CD4-positive, CD25-positive, alpha-beta regulatory T cell (primary cell): ENCODE measurements at places on chromosomes 16 and 17. TPM values are rescaled to one million over a fixed set of nuclear protein-coding genes. Genes with fewer than 3 reads are reported as not detected.

- peak; percentile 51 for DNase-seq
Measured at GRCh38 chr17:74923538-74924249, 379 bp upstream of the OTOP2 start.

GRCh38 chr16:89922884-89923639 lies at the start of gene TUBB3:
TUBB3 (plus strand) TSS chr16:89923342; CDS start chr16:89923402, 60 bp downstream.
- DNase-seq = peak; percentile 61

GRCh38 chr17:32350666-32351418 lies 885 bp downstream of the ZNF207 start:
- peak; percentile 78 for DNase-seq

DNA sequence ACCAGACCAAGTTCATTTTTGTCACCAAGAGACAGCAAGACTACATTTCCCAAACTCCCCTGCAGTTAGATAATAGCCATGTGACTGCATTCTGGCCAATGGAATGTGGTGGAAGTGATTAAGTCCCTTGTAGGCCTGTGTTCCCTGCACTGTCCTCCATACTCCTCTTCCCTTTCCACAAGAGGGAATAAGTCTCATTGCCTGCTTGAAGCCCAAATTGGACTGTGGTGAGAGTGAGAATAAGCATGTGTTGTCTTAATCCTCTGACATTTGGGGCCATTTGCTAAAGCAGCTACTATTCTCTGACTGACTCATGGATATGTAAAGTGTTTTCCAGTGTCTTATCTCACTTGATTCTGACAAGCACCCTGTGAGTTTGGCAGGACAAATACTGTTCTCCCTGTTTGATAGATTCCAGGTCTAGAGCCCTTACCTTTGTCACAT lies 20.7 kb downstream of the PIK3R6 start:
- DNase-seq = no peak

DNA sequence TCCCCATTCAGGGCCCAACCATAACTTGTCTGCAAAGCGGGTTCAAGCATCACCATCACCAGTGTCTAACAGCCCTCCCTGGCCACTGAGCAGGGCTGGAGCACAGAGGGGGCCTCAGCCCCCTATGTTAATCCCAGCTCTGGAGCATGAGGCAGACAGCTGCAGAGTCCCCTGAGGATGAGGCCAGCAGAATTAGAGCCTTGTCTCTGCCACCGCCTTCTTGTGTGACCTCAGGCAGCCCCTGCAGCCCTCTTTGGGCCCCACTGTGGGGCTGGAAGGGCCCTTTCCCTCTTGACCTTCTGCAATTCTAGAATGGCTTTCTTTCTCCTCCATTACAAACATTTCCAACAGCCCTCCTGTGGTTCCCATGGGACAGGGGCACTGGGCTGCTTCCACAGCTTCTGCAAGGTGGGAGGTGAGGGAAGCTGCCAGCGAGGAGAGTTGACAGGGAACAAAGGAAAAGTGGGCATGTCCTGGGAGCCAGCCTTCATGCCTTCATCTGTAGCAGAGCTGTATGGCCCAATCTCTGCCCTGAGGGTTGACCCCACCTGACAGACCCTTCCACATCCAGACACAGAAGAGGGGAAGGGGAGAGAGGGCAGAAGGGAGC lies 65.7 kb downstream of the TMEM132E start:
- no peak for DNase-seq

DNA sequence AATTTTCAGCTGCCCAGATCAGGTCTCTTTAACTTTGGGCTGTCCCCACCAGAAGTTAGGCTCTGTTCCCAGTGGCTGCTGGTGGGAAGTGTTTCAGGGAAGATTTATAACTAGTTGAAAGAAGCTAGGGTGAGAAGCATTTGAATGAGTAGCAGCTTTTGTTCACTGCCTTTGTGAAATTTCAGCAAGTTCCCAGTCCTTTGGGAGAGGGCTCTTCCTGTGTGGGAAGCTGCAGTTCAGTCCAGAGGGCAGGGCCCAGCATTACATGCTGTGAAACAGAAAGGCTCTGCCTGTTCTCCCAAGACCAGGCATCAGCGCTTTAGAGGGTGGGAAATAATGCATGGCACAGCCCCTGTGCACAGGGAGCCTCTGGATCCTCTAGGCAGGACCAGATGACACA lies 17.8 kb downstream of the PROCA1 start:
- no peak for DNase-seq

The FHOD1 gene
- 34.5 TPM for total RNA-seq
